ENCODE measurements at places on chromosomes 2 and 18.

- DNase-seq, result no peak
Observed at GRCh38 chr2:161102770-161103450, 57.3 kb upstream of the TANK start.

DNA sequence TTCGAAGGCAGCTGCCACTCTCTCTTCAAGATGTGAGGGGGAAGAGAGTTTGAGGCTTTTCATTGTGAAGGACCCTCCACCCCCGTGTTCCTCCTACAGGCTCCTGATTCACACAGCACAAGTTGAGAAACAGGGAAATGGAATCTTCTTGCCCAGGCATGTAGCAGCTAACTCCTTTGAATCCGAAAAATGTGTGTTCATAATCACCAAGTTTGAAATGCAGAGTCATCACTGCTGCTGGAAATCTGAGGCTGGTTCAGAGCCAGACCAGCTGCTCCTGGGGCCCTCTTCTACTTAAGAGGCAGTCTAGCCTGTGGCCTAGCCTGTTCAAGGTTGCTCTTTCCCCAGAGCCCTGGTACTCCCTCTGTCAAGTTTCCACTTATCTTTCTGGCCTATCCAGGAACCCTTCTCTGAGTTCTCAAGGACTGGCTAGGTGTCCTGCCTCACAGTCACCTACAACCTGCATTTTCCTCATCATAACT is 166.4 kb downstream of the TMEM247 start:
- no peak for DNase-seq

DNA sequence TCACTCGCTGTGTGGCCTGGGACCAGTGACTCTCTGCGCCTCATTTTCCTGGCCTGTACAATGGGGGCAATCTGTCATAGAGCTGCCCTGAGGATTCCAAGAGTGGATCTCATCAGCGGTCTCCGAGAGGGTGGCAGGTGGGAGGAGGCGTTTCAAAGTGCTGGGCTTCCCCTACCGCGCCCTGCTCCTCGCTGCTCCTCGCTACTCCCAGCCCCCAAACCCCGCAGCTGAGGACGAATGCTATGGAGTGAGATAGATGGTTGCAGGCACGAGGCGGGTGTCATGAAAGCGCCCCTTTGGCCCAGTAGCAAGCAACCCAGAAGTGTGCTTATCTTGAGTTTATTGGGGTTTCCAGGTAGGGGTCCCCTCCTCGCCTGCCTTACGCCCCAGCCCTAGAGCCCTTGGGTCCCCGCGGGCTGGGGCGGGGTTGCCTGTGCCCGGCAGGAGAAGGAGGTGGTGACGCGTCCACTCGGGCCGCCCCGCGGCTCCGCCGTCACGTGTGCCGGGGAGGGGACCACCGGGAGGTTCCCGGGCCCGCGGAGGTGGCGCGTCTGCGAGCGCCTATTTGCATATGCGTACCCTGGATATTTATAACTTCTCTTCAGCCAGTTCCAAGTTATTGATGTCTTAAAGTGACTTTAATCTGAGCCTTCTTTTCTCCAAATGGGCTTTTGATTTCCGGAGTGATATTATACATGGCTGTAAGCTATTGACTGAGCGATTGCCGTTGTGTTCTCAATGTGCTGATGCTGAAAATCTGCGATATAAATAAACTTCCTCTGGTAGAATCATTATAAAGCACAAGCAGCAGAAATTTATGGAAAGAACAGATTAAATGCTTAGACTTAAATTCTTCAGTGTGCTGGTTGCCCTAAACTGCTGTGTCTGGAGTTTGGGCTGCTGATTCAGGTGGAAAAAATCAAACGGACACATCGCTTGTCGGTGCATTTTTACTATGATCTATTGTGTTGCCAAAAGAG is 263.7 kb downstream of the ATAD2B start:
- DNase-seq, result no peak

DNA sequence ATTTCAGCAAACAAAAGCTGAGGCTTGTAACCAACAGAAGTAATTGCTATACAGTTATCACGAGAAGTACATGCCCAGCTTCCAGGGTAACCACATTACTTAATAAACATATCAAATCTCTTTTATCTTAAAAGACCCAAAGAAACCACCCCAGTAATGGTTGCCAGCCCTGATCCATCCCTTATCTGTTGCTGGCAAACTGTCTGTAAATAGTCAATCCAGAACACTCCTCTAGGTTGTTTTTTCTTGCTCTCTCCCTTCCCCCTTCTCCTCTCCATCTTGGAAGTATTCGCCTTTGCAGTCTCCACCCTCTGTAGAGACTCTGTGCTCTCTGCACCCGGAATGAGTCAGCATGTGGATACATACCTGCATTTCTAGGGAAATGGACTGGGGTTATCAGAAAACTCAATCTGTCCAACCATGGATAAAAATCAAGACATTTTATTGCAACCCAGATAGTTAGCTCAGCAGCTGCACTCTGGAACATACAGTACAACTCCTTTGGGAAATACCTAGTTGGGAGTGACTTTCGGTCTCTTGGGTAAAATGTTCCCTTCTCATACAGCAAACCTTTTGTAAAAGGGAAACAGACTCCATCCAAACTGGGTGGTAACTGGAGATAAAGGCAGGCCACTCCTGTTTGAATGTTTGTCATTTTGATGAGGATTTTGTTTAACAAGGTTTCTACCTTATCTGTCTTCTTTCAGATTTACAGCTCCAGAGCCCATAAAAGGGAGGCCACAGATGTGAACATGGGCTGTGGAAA is 123.5 kb upstream of the FOSL2 start:
- no peak for DNase-seq

- no peak for DNase-seq
Observed at GRCh38 chr2:218508299-218508698, 59.9 kb downstream of the USP37 start.

GRCh38 chr2:112629224-112629623 is 16.5 kb upstream of the SLC20A1 start:
- no peak for DNase-seq

- DNase-seq, result no peak
Observed at GRCh38 chr2:219613461-219614070, 13.9 kb upstream of the SLC4A3 start.

DNA sequence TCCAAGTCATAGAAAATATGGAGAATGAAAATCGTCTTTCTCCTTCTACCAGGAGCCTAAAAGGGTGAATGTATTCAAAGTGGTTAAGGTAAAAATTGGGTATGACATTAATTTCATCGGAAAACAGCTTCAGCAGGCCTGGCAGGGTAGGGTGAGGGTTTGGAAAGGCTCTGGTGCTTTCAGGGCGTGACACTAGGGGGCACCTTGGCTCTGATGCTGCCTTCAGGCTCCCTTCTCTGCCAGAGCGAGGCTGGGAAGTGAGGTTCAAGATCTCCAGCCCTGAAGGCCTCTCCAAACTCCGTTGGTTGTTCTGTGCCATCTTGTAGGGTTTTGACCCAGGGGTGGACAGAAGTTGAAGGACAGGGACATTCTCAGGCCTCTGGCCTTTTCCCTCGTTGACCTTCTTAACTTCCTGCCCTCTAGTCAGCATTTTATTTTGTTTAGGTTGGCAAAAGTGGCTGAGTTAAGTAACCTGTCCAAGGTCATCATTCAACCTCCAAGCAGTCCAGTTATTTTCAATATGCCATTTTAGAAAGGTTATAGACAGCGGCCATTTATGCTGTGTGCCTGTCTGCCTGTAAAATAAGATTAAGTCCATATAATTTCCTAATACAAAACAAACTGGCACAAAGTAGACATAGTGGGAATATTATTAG is 40.3 kb downstream of the EML6 start:
- peak; percentile 6 for DNase-seq

DNA sequence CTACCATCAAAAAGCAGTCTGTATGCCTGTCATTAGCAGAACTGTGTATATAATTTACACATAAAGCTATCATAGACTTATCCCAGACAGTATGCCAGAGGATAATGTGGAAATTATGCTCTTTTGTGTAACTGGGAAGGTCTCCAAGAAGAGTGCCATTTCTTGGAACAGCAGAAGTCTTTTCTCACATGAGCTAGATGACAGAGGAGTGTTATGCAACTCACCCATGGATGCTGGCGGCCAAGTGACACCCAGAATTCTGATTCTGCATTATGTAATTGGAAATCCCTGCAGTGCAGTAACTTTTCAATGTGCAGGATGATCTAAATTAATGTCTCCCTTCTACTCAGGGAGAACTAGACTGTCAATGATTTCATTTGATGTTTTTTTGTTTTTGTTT is 160.0 kb downstream of the UBE2E3 start:
- no peak for DNase-seq

DNA sequence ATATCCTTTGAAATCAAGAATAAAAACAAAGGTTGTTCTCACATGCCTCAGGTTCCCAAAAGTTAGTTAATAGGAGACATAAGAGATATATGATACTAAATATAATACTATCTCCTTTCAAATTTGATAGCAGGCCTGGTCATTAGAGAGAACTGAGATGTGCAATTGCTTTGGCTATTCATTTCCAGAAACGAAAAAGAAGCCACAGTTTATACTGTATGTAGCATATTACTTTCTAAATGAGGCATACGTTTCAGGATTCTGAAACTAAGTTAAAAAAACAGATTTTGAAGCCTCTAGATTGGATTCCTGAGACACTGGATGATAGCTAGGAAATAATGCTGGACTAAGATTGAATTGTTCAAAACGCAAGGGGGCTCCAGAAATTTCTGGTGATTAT is 7.1 kb downstream of the PPP1R1C start:
- no peak for DNase-seq

DNA sequence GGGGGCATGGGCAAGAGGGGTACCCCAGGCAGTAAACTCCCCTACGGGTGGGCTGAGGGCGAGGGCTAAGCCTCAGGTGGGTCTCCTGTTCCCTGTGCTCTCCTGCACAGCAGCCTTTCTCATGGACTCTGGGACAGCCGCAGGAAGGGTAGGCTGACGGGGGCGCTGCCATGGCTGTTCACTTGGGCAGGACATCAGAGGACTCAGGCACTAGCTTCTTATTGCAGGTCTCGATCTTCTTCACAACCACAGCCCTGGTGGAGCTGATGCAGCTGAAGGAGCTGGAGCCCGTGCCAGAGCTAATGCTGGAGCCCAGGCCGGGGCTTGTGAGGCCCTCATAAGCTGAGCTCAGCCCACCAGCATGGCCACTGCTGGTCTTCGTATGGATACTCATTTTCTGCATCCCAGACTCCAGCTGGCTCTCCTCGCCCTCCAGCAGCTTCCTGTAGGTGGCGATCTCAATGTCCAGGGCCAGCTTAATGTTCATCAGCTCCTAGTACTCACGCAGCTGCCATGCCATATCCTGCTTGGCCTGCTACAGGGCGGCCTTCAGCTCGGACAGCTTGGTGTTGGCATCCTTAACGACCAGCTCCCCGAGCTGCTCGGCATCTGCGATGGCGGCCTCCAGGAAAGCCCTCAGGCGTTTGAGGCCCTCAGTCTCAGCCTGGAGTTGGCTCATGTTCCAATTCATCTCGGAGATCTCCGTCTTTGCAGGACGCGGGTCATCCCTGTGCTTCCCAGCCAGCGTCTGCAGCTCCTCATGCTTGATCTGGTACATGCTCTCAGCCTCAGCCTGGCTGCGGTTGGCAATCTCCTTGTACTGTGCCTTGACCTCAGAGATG is 359.8 kb upstream of the SETBP1 start:
- DNase-seq, result no peak

GRCh38 chr2:74851191-74851566 is 17.3 kb downstream of the HK2 start:
- no peak for DNase-seq

GRCh38 chr2:205130111-205130829 is 552.0 kb upstream of the NRP2 start:
- no peak for DNase-seq

DNA sequence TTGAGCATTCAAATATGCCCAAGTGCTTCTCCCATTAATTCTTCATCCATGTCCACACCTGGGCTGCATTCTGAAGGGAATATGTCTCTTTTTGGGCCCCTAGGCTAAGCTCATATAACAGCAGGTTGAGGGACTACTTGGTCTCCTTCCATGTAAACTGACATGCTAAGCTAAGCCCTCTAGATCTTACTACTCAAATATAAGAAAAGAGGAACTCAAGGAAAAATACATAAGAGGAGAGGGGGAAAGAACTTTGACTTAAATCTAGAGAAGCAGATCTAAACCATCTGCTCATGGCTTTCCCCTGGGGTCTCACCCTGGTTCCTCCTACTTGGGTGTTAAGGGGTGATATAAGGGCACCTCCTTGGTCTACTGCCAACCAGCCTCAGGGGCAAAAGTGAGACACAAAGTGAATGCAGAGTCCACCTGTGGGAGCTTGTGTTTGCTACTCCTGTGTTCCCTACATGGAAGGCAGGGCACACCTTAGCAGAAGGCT is 19.8 kb upstream of the NFU1 start:
- no peak for DNase-seq

DNA sequence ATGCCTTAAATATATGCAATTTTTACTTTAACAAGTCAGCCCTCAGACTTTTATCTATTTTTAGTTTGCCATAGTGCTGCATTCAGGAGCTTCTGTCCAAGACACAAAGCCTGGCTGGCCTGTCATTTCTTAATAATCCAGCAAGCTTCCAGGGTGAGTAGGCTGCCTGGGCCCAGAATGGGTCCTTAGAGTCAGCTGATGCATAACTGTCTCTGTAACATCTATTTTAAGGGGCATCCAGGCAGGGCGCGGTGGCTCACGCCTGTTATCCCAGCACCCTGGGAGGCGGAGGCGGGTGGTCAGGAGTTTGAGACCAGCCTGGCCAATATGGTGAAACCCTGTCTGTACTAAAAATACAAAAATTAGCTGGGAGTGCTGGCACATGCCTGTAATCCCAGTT is 11.8 kb upstream of the GNLY start:
- no peak for DNase-seq

DNA sequence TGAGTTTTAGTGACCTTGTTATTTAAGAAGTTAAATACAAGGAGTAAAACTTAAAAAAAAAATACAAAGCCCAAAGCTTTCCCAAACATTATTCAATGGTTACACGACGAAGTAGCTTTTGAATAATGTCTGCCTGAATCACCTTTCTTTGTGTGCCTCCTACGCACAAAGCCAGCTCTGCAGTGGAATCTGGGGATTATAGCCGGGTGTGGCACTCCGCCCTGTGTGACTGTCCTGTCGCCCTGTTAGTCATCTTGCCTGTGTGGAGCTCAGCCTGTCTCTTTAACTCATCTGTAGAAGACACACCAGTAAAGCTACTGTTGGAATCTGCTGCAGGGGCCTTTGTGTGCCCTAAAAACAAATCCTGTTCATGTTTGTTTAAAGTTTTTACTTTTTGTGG is 79.4 kb upstream of the TCF7L1 start:
- no peak for DNase-seq

GRCh38 chr2:47503481-47504070 is 100.6 kb downstream of the MSH2 start:
- no peak for DNase-seq

GRCh38 chr2:223369889-223370288 is 232.3 kb downstream of the SCG2 start:
- DNase-seq, result no peak

DNA sequence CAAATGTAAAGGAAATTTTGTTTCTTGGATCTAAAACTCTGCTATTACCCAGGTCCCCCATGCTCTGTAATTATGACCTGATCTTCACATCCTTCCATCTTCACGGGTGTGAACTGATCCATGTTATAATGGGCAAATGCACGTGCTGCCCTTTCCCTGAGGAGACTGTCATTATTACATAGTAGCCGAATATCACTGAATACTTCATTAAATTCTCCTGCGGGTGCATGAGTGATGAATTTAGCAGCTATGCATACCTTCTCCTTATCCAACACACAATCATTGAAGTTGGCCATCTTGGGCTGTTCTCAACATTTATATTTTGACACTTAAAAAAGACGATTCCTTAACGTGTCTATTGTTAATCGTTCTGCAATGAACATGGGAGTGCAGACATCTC is 153.4 kb downstream of the BAZ2B start:
- DNase-seq, result no peak

- no peak for DNase-seq
Observed at GRCh38 chr2:149029307-149029965, 9.1 kb upstream of the LYPD6B start.

Measured in CD4-positive, alpha-beta T cell treated with Interleukin-1 beta for 1 hour (primary cell).